Muscle of arm (tissue), 14 donors: ENCODE measurements at places on chromosomes 16 and 17.

- DNase-seq = no peak
Observed at GRCh38 chr16:85455534-85455933, 157.6 kb upstream of the GSE1 start.

DNA sequence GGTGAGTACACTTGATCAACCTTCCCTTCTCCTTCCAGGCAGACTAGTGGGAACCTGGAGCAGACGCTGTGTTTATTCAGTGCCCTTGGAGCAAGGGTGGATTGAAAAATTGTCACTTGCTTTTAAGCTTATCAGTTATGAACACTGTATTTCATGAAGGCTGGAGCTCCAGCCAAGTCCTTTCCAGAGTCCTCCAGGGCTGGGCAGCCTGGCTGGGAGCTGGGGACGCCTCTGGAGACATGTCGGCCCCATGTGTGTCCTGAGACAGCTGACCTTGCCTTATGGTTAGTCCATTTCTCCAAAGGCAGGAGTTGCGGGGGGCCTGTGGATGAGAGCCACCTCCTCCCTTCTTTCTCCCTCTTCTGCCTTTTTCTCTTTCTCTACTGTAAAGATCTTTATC is 67.0 kb downstream of the RAP1GAP2 start:
- DNase-seq = no peak

GRCh38 chr17:27603880-27604794 is 26.9 kb upstream of the LGALS9 start:
- no peak for DNase-seq

GRCh38 chr17:17093764-17094163 is 51.5 kb downstream of the MPRIP start:
- no peak for DNase-seq

- no peak for DNase-seq
Observed at GRCh38 chr16:87006021-87006420, 311.2 kb downstream of the C16orf95 start.

DNA sequence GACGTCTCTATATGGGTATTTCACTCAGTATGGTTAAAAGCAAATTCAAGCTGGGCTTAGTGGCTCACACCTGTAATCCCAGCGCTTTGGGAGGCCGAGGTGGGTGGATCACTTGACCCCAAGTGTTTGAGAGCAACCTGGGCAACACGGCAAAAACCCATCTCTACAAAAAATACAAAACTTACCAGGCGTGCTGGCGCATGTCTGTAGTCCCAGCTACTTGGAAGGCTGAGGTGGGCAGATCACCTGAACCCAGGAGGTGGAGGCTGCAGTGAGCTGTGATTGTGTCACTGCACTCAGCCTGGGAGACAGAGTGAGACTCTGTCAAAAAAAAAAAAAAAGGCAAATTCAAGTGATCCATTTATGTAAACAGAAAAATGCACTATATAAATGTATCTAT is 1.3 kb upstream of the TNFRSF17 start:
- no peak for DNase-seq

DNA sequence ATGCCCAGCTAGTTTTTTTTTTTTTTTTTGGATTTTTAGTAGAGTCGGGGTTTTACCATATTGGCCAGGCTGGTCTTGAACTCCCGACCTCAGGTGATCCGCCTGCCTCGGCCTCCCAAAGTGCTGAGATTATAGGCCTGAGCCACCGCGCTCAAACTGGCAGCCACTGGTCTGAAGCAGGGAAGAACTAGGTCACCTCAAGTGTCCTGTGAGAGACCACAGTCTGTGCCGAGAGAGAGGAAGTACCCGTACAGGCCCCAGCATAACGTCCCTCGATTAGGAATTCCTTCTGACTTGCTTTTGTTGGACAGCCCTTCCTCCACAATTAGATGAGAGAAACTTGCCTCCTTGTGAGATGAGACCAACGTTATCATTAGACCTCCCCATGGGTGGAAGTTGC is 13.7 kb upstream of the CD300E start:
- no peak for DNase-seq

DNA sequence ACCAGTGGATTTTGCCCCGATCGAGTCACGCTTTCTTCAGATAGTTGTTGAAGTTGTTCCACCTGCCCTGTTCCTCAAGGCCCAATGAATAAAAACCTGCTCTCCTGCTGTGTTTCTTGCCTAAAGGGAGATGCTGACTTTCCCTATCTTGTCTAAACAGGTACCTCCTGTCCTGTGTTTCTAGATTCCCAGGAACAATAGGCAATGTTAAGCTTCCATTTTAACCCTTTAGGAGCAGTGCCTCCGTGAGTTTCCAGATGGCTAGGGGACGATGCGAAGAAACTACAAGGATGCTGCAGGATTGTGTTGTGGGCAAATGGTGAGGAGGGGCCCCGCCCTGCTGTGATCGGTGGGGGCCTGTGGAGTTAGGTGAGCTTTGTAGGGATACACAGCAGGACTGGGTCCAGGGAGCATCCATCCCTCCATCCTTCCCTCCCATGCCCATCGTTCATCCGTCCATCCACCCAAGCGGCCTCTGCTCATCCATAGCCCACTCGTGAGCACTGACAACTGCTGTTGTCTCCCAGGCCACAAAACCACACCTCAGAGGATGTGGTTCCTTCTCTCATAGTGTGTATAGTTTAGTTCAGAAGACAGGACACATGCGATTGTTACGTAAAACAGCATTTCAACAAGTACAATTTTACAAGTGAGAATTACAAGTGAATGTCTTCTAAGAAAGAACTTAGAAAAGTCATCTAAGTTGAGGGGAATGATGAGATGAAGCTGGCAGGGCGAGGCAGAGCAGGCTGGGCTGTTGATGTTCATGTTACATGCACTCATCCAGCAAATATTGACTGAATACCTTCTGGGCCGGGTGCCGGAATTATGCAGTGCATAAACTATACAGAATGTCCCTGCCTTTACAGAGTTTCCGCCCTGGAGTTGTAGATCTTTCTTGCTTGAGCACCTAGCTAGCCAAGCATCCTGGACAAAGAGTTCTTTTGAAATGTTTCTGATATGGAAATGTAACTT is 5.2 kb downstream of the ARSG start:
- DNase-seq = no peak

GRCh38 chr16:29837841-29838240 is 17.6 kb downstream of the MVP start:
- no peak for DNase-seq

GRCh38 chr17:76927577-76927976 is 59.4 kb downstream of the MGAT5B start:
- DNase-seq = no peak

DNA sequence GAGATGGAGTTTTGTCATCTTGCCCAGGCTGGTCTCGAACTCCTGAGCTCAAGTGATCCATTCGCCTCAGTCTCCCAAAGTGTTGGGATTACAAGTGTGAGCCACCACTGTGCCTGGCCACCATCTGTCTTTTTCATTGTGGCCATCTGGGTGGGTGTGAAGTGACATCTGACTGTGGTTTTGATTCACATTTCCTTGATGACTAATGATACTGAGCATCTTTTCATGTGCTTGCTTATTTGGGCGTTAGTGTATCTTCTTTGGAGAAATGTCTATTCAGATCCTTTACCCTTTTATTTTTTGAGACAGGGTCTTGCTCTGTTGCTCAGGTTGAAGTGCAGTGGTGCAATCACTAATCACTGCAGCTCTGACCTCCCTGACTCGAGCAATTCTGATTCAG is 53.9 kb upstream of the ERN1 start:
- DNase-seq = no peak

GRCh38 chr17:66965801-66966262 is 1.3 kb downstream of the CACNG4 start:
- no peak for DNase-seq

GRCh38 chr17:4176808-4177472 is 33.9 kb downstream of the CYB5D2 start:
- DNase-seq = no peak

DNA sequence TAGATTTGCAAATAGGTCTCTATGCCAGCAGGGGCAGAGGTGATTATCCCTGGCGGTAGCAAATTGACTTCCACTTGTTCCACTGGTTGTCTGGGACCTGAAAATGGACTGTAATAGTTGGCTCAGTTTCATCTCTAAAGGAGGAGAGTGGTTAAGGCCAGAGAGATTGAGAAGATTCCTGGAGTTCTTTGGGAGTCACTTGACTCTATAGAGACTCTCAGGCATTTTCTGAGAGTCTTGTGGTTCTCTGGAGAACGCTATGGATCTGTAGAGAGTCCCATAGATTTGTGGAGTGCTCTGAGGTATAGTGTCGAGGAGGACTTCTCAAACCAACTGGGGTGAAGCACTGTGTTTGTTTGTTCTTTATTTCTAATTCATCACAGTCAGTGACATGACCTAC is 8.9 kb upstream of the PMP22 start:
- DNase-seq = no peak

- no peak for DNase-seq
Observed at GRCh38 chr17:55444471-55445441, 23.1 kb upstream of the MMD start.

GRCh38 chr16:84825896-84826557 is 6.2 kb downstream of the CRISPLD2 start:
- DNase-seq = no peak

GRCh38 chr17:67569873-67570272 is 147.9 kb upstream of the NOL11 start:
- DNase-seq = no peak

- DNase-seq = no peak
Observed at GRCh38 chr17:79951361-79952264, 84.1 kb downstream of the TBC1D16 start.

DNA sequence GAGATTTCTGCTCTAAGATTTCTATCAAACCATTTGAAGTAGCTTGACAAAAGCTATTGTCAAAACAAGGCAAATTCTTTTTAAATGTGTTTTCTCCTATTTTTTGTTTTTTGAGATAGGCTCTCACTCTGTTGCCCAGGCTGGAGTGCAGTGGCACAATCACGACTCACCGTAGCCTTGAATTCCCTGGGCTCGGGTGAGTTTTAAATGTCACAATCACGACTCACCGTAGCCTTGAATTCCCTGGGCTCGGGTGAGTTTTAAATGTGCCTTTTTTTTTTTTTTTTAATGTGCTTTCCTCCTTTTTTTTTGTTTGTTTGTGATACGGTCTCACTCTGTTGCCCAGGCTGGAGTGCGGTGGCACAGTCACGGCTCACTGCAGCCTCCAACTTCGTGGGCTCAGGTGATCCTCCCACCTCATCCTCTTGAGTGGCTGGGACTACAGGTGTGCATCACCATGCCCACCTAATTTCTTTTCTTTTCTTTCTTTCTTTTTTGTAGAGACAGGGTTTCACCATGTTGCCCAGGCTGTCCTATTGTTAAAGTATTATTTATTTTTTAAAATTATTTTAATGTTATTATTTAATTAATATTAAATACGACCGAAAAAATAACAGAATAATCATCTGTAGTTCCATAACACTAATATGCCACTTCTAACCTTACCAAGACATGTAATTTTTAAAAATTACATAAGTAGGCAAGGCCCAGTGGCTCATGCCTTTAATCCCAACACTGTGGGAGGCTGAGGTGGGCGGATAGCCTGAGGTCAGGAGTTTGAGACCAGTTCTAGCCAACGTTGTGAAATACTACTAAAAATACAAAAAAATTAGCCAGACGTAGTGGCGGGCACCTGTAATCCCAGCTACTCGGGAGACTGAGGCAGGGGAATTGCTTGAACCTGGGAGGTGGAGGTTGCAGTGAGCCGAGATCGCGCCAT is 69.7 kb upstream of the FA2H start:
- DNase-seq = no peak

- no peak for DNase-seq
Observed at GRCh38 chr16:19929062-19929511, 44.4 kb upstream of the GPRC5B start.

DNA sequence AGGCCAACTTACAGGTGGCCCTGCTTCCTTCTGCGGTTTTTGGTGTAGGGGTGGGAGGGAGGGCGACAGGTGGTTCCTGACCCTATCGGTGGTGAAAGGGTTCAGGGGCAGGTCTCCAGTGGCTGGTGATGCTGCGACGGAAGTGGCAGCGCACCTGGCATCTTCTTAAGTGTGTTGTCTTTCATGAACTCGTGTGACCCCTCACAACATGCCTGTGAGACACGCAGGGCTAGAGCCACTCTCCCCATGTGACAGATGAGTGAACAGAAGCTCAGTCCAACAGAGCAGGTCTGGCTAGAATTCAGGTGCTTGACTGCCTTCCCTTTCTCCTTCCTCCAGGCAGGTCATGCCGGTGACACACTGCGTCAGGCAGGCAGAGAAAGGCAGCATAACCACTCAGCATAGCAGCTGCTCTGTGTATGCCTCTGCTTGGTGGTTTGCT is 8.0 kb downstream of the TNFAIP1 start:
- DNase-seq = no peak

- DNase-seq = no peak
Observed at GRCh38 chr17:72182371-72182873, 61.6 kb downstream of the SOX9 start.

GRCh38 chr17:1830288-1830687 is 483 bp downstream of the RPA1 start:
- DNase-seq = no peak

DNA sequence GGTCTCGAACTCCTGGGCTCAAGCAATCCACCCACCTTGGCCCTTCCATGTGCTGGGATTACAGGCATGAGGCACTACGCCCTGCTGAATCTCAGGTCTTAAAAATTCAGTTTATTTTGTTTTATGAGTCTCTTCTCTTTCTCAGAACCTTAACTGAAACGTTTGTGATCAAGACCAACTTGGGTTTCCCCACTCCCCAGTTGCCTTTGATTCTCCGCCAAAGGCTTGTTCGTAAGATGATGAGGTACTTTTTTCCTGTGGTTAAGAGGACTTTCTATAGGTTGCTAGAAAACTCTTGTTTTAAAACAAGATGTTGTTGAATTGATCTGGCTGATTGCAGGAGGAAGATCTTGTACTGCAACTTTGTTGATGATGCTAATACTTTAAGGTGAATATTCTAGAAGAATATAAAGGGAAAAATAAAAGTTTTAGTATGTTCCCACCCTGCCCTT is 11.7 kb downstream of the ABCC1 start:
- no peak for DNase-seq

- DNase-seq = no peak
Observed at GRCh38 chr16:53220585-53220984, 165.8 kb downstream of the CHD9 start.

DNA sequence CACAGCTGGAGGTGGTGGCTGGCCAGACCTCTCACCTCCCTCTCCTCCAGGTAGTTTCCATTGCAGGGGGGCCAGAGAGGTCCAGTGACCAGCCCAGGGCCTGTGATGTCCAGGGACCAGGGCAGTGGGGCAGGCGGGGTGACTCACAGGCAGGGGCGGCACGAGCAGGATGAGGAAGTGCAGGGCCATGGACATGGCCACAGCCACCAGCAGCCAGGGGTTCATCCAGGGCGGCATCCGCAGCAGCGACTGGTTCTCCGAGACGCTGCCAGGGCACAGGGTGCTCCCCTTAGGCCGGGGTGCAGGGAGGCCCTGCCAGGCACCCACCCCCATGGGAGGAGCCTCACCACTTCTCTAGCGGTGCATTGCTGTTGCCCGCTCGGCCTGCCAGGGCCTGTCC is 12.9 kb upstream of the P2RX1 start:
- no peak for DNase-seq

DNA sequence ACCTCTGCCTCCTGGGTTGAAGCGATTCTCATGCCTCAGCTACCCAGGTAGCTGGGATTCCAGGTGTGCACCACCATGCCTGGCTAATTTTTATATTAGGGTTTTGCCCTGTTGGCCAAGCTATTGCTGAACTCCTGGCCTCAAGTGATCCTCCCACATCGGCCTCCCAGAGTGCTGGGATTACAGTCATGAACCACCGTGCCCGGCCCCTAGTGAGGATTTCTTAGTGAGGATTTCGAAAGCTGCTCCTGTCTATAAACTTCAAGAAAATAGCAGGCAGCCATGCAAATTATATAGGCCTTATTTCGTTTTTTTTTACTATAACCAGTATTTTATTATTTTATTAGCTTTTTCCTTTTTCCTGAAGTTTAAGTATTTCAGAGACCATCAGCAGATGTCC is 41.6 kb downstream of the EPN2 start:
- DNase-seq = no peak

GRCh38 chr16:67395458-67396158 is 2.3 kb upstream of the TPPP3 start:
- no peak for DNase-seq
